ENCODE measurements at places on chromosomes 4 and X. TPM values are rescaled to one million over a fixed set of nuclear protein-coding genes. Genes with fewer than 3 reads are reported as not detected.

DNA sequence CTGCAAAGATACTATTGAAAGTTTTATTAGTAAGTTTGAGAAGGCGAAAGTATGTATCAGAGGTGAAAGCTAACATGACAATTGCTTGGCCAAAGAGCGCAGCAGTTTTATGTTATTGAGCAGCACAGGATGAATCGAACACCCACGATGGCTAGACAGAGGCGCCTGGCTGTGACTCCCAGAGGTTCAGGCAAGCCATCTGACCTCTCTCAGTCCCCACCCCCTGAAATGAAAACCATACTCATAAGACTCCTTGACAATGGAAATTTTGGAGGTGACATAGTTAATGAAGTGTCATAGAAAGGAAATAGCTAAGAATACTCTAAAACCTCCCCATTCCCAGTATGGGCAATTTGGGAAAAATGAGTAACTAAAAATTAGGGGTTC, 70.6 kb downstream of the MGST2 start:
- H3K4me3 ChIP-seq: no peak overlapping the region
- H3K36me3 ChIP-seq: no peaks in the 10 kb centered on the region
- peaks cover 40% of the 10 kb centered on the region for H3K4me1 ChIP-seq
- peak; percentile 70 for DNase-seq
- H3K27ac ChIP-seq: peak overlapping the region; percentile 37
- H3K27me3 ChIP-seq: no peaks in the 10 kb centered on the region

DNA sequence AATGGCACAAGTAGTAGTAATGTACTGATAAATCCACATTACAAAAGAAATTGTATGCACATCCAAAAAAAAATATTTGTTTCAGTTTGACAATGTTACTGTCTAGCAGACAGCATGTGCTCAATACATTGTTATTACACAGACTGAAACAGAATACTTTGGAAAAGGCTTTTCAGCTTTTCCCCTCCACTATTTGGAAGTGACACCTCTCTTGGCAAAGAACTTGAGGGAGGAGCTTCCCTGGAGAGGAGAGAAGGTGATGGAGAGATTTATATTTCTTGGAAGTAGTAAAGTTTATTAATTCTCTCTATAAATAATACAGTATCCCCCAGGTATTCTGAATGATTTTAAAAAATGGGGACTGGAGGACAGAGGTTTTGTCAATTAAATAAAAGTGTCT, 131.8 kb downstream of the SCFD2 start:
- peak; percentile 55 for DNase-seq
- H3K27me3 ChIP-seq: no peaks in the 10 kb centered on the region
- H3K4me1 ChIP-seq: no peaks in the 10 kb centered on the region
- H3K27ac ChIP-seq: no peak overlapping the region

GRCh38 chr4:171676555-171677215, 136.5 kb upstream of the GALNTL6 start:
- no peaks in the 10 kb centered on the region for H3K27me3 ChIP-seq
- no peak for DNase-seq
- no peaks in the 10 kb centered on the region for H3K4me1 ChIP-seq
- H3K4me3 ChIP-seq: no peak overlapping the region
- no peak overlapping the region for H3K27ac ChIP-seq
- H3K36me3 ChIP-seq: no peaks in the 10 kb centered on the region

GRCh38 chr4:183249854-183250253, 70.2 kb downstream of the CLDN22 start:
- no peak overlapping the region for H3K27ac ChIP-seq
- peaks cover 22% of the 10 kb centered on the region for H3K36me3 ChIP-seq
- no peaks in the 10 kb centered on the region for H3K4me1 ChIP-seq
- no peak overlapping the region for H3K4me3 ChIP-seq

- H3K27me3 ChIP-seq: peaks cover 79% of the 10 kb centered on the region
- no peaks in the 10 kb centered on the region for H3K36me3 ChIP-seq
- no peak overlapping the region for H3K4me3 ChIP-seq
Measured at GRCh38 chrX:53287493-53288138, 6.2 kb upstream of the IQSEC2 start.

GRCh38 chrX:133285341-133285740, 67.2 kb upstream of the TFDP3 start:
- no peak overlapping the region for H3K4me3 ChIP-seq
- no peaks in the 10 kb centered on the region for H3K36me3 ChIP-seq
- peaks cover 7% of the 10 kb centered on the region for H3K27me3 ChIP-seq
- no peak for DNase-seq
- H3K27ac ChIP-seq: no peak overlapping the region
- no peaks in the 10 kb centered on the region for H3K4me1 ChIP-seq

DNA sequence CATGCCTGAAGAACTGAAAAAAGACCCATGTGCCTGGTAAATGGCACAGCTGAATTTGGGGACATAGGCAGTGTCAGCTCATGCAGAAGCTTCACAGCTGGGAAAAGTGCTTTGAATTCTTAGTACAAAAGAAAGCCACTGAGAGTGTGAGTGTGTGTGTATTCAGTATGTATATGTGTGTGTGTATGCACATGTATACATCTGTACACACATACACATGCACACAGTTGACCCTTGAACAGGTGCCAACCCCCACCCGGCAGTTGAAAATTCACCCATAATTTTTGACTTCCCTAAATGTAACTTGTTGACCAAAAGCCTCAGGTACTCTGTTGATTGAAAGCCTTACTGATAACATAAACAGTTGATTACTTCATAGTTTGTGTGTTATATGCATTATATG, 49.5 kb upstream of the ENPP6 start:
- H3K27me3 ChIP-seq: no peaks in the 10 kb centered on the region
- no peaks in the 10 kb centered on the region for H3K36me3 ChIP-seq
- H3K27ac ChIP-seq: no peak overlapping the region
- no peak overlapping the region for H3K4me3 ChIP-seq

DNA sequence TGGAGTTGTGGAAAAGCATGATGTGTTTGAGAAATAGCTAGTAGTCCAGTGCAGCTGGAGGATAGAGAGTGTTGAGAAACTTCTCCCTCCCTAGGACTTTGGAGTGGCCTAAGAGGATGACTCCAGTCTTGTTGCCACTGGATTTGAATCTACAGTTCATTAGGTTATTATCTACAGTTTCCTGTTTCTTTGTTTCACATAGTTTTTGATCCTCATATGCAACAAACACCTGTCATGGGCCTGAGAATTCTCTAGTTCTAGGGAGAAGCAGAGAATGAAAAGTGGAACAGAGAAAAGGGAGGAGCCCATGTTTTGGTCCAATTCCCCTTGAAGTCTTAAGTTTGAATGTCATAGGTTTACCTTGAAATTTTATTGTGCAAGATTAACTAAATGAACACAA, 73.6 kb upstream of the TBC1D9 start:
- no peak for DNase-seq
- no peaks in the 10 kb centered on the region for H3K27me3 ChIP-seq
- H3K4me1 ChIP-seq: no peaks in the 10 kb centered on the region
- no peak overlapping the region for H3K4me3 ChIP-seq
- no peak overlapping the region for H3K27ac ChIP-seq
- no peaks in the 10 kb centered on the region for H3K36me3 ChIP-seq

- H3K4me3 ChIP-seq: no peak overlapping the region
- no peaks in the 10 kb centered on the region for H3K36me3 ChIP-seq
- no peak overlapping the region for H3K27ac ChIP-seq
- H3K27me3 ChIP-seq: no peaks in the 10 kb centered on the region
- DNase-seq: no peak
- H3K4me1 ChIP-seq: peaks cover 13% of the 10 kb centered on the region
Measured at GRCh38 chr4:16129336-16129735, 45.5 kb upstream of the PROM1 start.

DNA sequence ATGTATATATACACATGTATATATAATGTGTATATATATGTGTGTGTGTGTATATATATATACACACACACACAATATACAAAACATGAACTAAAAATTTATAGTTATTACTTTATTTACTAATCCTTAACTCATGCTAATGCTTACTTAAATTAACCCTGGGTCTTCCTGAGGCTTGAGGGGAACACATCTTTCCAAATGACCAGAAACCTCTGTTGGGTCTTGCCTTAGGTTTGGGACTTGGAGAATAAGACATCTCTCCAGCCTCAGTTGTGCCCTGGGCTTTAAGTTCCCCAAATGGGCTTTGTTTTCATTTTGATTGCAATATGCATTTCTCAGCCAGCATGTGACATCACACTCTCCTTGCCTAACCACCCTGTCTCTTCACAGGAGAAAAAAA, 7.7 kb downstream of the GEMIN8 start:
- DNase-seq: no peak
- no peak overlapping the region for H3K4me3 ChIP-seq
- peaks cover under 1% of the 10 kb centered on the region for H3K4me1 ChIP-seq

- no peak overlapping the region for H3K27ac ChIP-seq
- no peaks in the 10 kb centered on the region for H3K4me1 ChIP-seq
- H3K36me3 ChIP-seq: no peaks in the 10 kb centered on the region
- H3K4me3 ChIP-seq: no peak overlapping the region
- DNase-seq: no peak
Measured at GRCh38 chr4:20456407-20456806, 204.7 kb downstream of the SLIT2 start.

DNA sequence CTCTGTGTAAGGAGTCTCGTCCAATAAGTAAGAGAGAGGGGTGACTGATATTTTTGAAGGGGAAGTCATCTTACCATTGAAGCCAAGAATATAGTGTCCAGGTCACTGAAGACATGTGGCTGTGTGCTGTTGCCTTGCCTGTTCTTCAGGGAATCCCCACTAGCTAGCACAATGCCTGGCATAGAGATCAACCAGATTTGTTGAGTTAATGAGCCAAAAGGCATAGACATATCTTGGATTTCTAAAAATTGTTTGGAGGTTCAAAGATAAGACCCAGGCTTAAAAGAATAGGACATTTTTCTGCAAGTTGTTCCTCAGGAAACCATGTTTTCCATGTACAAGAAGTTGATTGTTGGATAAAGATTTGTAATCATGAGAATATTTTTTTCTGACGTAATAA, 119.3 kb upstream of the DKK2 start:
- H3K4me3 ChIP-seq: no peak overlapping the region
- H3K36me3 ChIP-seq: no peaks in the 10 kb centered on the region
- no peak for DNase-seq
- H3K27ac ChIP-seq: no peak overlapping the region
- no peaks in the 10 kb centered on the region for H3K4me1 ChIP-seq

DNA sequence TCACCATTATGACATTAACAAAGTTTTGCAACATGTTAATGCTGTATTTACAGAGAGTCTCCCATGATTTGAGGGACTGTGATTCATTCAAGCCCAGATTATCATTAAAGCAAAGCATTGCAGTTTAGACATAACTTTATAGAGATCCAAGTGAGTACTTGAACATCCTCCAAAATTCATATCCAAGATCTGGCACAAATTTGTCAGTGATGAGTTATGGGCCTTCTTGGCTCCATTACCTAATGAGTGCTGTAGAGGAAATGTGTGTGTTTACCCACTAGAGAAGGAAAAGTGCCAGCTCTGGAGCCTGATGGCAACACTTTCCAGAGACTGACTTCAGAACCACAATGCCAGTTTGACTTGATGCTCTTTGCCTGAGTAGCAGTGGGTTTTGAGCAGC, 432.3 kb downstream of the GALNTL6 start:
- no peaks in the 10 kb centered on the region for H3K27me3 ChIP-seq
- peak; percentile 7 for DNase-seq
- no peak overlapping the region for H3K27ac ChIP-seq
- H3K4me1 ChIP-seq: no peaks in the 10 kb centered on the region

DNA sequence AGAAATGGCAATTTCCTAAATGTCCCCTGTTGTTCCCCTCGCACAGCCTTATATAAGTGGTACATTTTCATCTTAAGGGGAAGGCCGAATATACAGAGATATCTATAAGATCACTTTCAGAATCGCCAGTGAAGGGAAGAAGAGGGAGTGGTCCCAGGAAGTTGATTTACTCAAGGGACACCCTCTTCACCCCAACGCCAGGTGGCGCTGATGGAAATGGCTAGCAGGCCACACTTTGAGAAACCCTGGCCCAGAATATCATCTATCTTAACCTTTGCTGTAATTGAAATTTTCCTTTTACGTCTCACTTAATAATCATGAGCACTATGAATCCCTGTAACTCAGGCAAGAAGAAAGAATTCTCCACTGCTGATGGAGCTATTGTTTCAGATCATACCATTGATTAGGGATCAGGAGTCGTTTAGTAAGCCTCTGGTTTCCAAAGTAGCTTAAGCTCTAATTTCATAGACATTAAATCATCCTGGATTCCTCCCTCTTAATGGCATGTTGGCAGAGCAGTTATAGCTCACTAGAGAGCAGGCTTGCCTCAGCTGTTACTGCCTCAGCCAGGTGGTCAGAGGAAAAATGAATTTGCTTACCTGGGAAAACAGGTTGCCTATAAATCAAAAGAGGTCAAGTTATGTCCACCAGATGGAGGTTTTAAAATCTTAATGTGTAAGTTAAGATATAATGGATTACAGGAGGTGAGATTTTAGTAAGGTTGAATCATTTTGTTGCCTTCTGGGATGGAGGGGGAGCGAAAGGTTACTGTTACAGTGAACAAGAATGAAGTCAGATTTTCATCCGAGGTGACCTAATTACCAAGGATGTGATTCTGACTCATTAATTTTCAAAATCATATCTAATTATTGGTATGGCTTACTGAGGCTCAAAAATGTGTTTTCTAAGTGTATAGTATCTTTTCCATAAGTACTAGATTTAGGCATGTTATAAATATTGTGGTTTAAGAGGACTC, 941.2 kb upstream of the TENM3 start:
- H3K27me3 ChIP-seq: no peaks in the 10 kb centered on the region
- H3K4me1 ChIP-seq: no peaks in the 10 kb centered on the region
- no peak overlapping the region for H3K4me3 ChIP-seq
- DNase-seq: no peak

DNA sequence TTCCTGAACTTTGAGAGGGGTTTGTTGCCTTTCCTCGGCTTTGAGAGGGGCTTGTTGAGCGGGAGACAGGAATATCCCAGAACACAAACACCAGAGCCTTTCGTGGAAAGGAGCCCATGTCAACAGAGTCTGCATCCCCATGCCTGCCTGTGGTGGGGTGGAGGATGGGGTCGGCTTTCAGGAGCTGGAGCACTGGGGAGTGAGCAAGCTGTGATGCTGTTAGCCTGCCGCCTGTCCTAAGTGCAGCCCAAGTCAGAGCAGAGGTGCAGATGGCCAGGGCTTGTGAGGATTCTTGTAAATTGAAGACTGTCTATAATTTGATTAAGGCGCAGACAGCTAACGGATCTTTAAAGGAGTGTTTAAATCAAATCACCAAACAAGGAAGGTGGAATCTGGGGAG, 103.3 kb upstream of the ANK2 start:
- no peaks in the 10 kb centered on the region for H3K4me1 ChIP-seq
- DNase-seq: no peak
- H3K27me3 ChIP-seq: no peaks in the 10 kb centered on the region
- H3K27ac ChIP-seq: no peak overlapping the region
- peaks cover 2% of the 10 kb centered on the region for H3K36me3 ChIP-seq
- H3K4me3 ChIP-seq: no peak overlapping the region

GRCh38 chrX:78839711-78840110, 92.2 kb downstream of the LPAR4 start:
- no peaks in the 10 kb centered on the region for H3K4me1 ChIP-seq
- no peaks in the 10 kb centered on the region for H3K36me3 ChIP-seq

DGAT2L6 gene
- total RNA-seq: not detected

TBC1D8B gene
- total RNA-seq: 7.3 TPM

TXK gene
- total RNA-seq: 0.35 TPM

MXRA5 gene
- 47.2 TPM for total RNA-seq

FAM156A gene
- 22.3 TPM for total RNA-seq

AMBN gene
- total RNA-seq: not detected

PNMA3 gene
- 1.2 TPM for total RNA-seq

SHROOM4 gene
- 6.8 TPM for total RNA-seq
